ENCODE measurements at places on chromosomes 2 and 18. TPM values are rescaled to one million over a fixed set of nuclear protein-coding genes. Genes with fewer than 3 reads are reported as not detected.

Gene TNFRSF11A
- under 0.01 TPM for total RNA-seq

Gene NR4A2
- 2.8 TPM for total RNA-seq

- no peak overlapping the region for H3K4me3 ChIP-seq
- no peaks in the 10 kb centered on the region for H3K36me3 ChIP-seq
- H3K4me1 ChIP-seq, result no peaks in the 10 kb centered on the region
- DNase-seq, result no peak
- H3K27me3 ChIP-seq, result peaks cover 51% of the 10 kb centered on the region
- H3K27ac ChIP-seq, result no peak overlapping the region
Measured at GRCh38 chr2:96931966-96932365, 54.4 kb downstream of the FAM178B start.

DNA sequence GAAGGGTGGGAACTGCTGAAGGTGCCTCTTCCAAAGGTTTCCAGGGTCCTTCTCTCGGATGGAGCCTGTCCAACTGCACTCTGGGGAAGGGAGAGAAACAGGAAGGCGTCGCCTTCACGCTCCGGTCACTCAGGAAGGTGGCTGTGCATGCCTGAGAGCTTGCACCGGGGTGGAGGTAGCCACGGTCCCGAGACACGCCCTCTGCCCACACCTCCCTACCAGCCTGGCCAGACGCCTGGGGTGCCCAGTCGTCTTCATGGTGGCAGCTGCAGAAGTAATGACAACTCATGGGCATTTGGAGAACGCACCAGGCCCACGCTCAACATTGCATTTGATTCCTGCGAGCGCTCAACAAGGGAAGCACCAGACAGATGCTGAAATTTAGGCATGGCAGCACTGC, 59.9 kb downstream of the ADNP2 start:
- H3K27me3 ChIP-seq, result no peaks in the 10 kb centered on the region
- no peak overlapping the region for H3K27ac ChIP-seq
- no peaks in the 10 kb centered on the region for H3K36me3 ChIP-seq

Gene MLPH
- total RNA-seq, result 13.9 TPM

DNA sequence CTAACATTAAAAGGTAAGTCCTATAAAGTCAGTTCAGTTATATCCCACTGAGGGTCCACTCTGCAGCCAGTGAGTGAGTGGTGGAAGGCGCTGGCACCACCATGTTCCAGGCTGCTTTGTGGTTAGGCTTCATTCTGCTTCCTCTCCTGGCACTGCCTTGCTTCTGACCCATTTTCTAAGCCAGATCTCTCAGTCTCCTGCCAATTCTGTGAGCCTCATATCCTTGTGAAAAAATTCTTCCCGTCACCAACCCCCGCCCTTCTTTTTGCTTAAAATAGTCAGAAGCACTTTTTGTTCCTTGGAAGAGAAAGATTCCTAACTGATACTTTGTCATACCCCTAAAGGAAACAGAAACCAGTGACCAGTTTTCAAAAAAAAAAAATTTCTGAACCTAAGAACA, 139.8 kb upstream of the NCK2 start:
- H3K27ac ChIP-seq, result no peak overlapping the region
- no peak overlapping the region for H3K4me3 ChIP-seq
- no peaks in the 10 kb centered on the region for H3K4me1 ChIP-seq
- no peaks in the 10 kb centered on the region for H3K36me3 ChIP-seq
- H3K27me3 ChIP-seq, result peaks cover 12% of the 10 kb centered on the region

DNA sequence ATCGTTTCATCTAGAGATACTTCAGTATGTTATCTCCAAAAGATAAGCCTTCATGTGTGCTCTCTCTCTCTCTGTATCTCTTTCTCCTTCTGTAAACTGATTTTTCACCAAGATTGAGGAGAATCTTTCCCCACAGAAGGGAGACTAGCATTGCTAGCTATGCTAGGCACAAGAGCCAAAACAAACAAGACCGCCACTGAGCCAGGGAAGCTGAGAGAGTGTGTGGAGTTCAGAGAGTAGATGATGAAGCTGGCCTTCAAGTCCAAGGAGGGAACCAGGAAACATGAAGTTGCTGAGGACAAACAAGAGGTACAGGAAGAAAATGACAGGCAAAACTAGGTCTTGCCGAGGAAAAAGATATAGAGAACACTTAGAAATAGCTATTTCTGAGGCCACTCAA, 23.4 kb downstream of the DAPL1 start:
- H3K4me3 ChIP-seq, result no peak overlapping the region
- no peak overlapping the region for H3K27ac ChIP-seq
- H3K36me3 ChIP-seq, result no peaks in the 10 kb centered on the region
- DNase-seq, result no peak
- H3K4me1 ChIP-seq, result no peaks in the 10 kb centered on the region

DNA sequence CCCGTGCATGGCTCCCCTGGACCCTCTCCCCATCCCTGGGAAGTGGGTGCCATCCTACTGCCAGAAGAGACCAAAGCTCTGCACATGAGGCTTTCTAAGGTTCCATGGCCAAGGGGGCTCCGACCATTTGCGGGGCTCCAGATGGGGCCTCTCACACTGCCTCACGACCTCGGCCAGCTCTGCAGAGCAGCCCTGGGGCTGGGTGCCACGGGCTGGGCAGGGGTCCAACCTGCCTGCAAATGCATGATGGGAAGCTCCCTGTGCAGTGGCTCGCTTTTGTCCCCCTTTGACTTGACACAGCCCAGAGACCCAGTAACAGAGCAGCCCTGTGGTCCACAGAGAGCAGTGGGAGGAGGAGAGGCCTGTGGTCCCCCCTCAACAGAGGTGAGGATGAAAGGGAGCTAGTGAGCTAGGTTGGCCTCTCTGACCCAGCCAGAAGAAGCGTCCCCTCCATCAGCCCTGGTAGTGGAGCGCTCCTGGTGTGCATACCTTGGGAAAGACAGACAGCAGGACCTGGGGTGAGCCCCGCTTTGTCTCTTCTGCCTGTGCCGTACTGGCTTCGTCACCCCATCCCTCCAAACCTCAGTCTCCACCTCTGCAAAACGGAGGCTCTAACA, 174.1 kb downstream of the DDX1 start:
- H3K36me3 ChIP-seq, result no peaks in the 10 kb centered on the region
- no peak for DNase-seq
- no peaks in the 10 kb centered on the region for H3K27me3 ChIP-seq
- H3K4me1 ChIP-seq, result no peaks in the 10 kb centered on the region
- H3K27ac ChIP-seq, result no peak overlapping the region
- H3K4me3 ChIP-seq, result no peak overlapping the region

GRCh38 chr18:36757081-36757480, 71.7 kb downstream of the TPGS2 start:
- H3K4me1 ChIP-seq, result peaks cover 22% of the 10 kb centered on the region
- no peak overlapping the region for H3K4me3 ChIP-seq
- H3K27ac ChIP-seq, result no peak overlapping the region
- DNase-seq, result peak; percentile 80

DNA sequence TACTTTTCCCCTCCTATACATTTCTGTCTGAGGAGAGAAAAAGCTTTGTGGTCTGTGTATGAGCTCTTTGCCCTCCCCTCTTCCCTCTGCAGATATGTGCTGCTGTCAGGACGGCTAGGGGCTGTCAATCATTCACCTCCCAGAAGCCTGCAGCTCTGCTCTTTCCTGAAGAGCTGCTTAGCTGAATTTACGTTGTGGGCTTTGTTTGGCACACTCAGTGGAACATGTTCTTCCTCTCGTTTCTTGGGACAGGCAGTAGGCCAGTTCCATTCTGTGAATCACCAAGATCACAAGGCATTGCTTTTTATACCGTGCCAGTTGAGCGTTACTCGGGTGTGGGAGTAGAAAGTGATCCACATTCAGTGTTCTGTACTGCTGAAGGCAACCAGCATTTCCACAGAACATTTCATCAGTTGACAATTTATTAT, 136.7 kb downstream of the LAMA3 start:
- no peaks in the 10 kb centered on the region for H3K4me1 ChIP-seq
- peak; percentile 70 for DNase-seq
- no peak overlapping the region for H3K4me3 ChIP-seq
- H3K27ac ChIP-seq, result no peak overlapping the region
- no peaks in the 10 kb centered on the region for H3K36me3 ChIP-seq

DNA sequence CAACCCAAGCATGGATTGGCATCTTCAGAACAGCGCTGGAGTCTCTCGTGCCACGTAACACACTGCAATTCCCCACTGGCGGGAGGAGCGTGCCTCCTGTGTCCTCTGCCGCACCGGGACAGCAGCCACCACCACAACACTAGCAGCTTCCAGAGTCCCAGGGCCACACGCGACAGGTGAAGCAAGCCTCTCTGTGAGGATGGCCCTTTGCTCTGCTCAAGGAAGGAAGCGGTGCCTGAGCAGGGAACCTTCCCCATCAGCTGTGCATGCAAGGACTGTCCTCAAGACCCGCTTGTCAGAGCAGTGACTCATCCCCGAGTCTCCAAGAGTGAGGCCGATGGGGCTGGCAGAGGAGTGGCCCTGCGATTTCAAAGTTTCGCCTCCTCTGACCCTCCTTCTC, 44.0 kb downstream of the TTC32 start:
- no peak overlapping the region for H3K4me3 ChIP-seq
- H3K36me3 ChIP-seq, result no peaks in the 10 kb centered on the region
- no peaks in the 10 kb centered on the region for H3K27me3 ChIP-seq
- H3K4me1 ChIP-seq, result peaks cover 13% of the 10 kb centered on the region

Gene KCNF1
- 0.56 TPM for total RNA-seq

DNA sequence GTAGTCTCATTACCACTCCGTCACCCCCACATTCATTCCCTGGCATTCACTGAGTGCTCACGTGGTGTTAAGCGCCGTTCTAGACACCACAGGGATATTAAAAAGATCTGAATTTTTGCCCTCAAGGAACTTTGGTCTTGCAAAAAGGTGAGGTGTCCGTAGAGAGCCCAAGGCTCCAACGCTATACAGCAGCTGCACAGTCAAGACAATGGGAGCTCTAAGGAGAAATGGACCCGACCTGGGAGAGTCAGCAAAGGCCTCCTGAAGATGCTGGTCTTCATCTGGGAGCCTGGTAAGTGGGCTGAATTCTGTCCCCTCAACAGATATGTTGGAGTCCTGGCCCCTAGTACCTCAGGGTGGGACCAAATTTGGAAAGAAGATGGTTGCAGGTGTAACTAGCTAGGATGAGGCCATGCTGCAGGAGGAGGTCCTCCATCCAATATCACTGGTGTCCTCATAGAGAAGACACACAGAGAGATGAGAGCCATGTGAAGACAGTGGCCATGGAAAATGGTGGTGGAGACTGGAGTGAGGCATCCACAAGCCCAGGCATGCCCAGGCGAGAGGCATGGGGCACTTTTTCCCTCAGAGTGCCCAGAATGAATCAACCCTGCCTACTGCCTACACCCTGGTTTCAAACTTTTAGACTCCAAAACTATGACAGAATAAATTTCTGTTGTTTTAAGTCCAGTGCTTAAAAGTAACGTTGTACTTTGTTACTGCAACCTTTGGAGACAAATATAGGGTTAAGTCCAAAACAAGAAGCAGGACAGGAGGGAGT, 247.3 kb downstream of the TTC32 start:
- peaks cover 5% of the 10 kb centered on the region for H3K4me1 ChIP-seq
- no peak overlapping the region for H3K27ac ChIP-seq
- DNase-seq, result no peak
- H3K27me3 ChIP-seq, result 0 out of 2 replicates have a peak, but pooled peaks cover under 1% of the 10 kb centered on the region
- no peak overlapping the region for H3K4me3 ChIP-seq

DNA sequence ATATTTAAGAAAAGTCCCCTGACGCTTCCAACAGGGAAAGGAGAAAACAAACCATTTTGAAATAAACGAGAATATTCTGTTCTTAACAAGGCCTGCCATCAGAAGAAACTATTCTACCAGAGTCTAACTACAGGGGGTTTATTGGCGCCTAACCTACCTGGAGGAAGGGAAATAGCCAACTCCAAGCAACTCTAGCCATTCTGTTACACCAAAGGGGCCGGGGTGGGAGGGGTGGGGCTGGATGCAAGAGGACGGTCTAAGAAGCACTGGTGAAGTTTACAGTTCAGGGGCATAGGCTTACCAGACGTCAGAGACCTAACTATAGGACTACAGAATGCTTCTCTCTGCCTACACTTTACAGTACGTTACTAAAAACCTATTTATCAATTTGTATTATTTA, 60.5 kb upstream of the GALNT5 start:
- H3K4me1 ChIP-seq, result peaks cover 2% of the 10 kb centered on the region
- DNase-seq, result no peak
- H3K27ac ChIP-seq, result no peak overlapping the region
- H3K36me3 ChIP-seq, result no peaks in the 10 kb centered on the region
- H3K4me3 ChIP-seq, result no peak overlapping the region

DNA sequence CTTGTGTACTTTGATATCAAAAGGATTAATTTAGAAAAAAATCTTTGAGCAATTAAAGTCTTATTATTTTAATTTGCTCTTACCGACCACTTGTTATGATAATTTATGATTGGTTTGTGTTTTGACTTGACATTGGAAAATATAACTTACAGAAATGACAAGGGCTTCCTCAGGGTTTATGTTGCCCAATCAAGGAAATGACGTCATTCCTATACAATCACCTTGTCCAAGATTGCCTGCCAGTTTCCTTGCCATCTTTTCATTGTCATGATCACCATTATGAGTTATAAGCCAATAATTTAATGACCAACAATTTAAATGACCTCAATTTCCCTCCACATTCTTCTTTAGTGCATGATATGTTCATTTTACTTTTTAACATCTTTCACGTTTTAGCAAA, 351.8 kb upstream of the TMEFF2 start:
- H3K4me3 ChIP-seq, result no peak overlapping the region
- no peak for DNase-seq
- H3K36me3 ChIP-seq, result no peaks in the 10 kb centered on the region
- H3K4me1 ChIP-seq, result no peaks in the 10 kb centered on the region
- no peak overlapping the region for H3K27ac ChIP-seq

Gene UGT1A3
- total RNA-seq, result not detected

- no peaks in the 10 kb centered on the region for H3K36me3 ChIP-seq
- no peak overlapping the region for H3K4me3 ChIP-seq
- no peak overlapping the region for H3K27ac ChIP-seq
- DNase-seq, result no peak
- H3K4me1 ChIP-seq, result no peaks in the 10 kb centered on the region
Measured at GRCh38 chr18:32629981-32630700, 142.7 kb downstream of the KLHL14 start.

DNA sequence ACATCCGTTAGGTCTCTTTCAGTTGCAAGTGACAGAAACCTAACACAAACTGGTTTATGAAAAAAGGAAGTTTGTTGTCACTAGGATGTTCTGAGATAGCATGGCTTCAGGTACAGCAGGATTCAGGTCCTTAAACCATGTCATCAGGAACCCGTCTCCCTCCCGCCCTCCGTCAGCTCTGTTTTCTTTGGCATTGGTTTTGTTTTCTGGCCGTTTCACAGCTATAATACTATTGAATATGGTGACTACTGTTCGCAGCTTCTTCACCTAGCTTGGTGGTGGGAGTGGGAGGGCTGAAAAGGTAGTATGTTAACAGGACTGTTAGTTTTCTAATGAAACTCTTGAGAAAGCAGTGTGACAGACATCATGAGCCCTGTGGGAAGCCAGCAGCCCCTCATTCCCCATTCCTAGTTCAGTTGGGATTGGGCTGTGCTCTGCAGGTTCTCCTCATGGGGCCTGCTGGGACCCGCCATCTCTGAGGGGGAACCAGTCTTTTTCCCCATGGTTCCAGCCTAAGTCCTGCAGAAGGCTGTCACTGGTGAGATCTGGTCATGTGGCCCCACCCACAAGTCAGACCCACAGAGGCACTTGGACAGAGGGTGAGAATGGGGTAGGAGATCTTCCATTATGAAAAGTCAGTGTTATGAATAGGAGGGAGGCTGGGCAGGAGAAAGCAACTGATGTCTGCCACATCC, 12.1 kb downstream of the PTMA start:
- H3K36me3 ChIP-seq, result no peaks in the 10 kb centered on the region
- no peak for DNase-seq
- H3K27ac ChIP-seq, result no peak overlapping the region
- H3K27me3 ChIP-seq, result no peaks in the 10 kb centered on the region

Gene EPC2
- 26.1 TPM for total RNA-seq
